Left lobe of liver (tissue), 2 donors: ENCODE measurements at places on chromosomes 3 and 15. TPM values are rescaled to one million over a fixed set of nuclear protein-coding genes. Genes with fewer than 3 reads are reported as not detected.
A peak's percentile ranks its signal among the peaks of the same experiment; 100 is the strongest.

- no peak for DNase-seq
Measured at GRCh38 chr3:60269829-60270266, 981.4 kb downstream of the FHIT start.

GRCh38 chr3:164095279-164095678 is 983.0 kb downstream of the SI start:
- DNase-seq: no peak

DNA sequence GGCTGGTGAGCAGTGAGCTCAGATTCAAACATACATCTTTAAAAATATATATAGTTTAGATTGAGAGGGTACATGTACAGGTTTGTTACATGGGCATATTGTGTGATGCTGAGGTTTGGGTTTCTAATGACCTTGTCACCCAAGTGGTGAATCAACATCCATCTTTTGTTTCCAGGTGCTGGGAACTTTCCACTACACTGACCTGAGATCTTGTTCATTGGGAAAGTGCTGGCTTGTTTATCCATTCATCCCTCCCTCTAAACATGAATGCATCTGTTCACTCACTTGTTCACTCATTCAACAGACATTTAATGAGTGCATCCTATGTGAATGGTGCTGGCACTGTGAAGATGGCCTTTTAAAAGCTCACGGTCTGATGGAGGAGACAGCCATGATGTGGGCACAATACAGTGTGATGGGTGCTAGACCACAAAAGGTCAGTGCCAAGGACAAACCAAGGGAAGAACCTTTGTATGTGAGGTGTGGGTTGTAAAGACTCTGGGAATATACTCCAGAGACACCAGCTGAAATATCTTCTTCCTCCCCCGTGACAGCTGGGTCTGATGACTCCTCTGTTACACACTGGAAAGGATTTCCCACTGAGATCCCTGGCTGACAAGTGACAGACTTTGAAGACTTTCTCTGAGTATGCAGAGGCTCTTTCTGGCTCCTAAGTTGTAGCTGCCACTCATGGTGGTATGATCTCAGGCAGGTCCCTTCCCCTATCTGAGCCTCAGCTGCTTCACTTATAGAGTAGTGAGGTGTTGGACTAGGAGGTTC is 16.2 kb upstream of the ITGA11 start:
- no peak for DNase-seq

DNA sequence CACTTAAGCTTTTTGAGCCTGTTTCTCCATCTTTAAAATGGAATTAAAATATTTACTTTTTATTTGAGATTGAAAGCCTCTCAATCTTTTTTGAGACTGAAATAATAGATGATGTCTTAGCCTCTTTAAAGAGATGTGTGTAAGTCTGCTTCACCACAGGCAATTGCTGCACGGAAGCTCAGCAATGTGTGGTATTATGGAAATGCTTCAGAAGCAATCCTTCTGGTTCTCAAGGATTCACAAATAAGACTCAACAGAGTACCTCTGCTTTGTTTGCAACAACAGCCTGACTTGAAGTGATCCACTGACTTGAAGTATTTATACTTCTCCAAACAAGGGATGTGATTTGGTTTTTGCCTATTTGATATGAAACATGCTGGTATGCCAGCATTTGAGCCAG is 332.0 kb upstream of the RASGRP1 start:
- no peak for DNase-seq

DNA sequence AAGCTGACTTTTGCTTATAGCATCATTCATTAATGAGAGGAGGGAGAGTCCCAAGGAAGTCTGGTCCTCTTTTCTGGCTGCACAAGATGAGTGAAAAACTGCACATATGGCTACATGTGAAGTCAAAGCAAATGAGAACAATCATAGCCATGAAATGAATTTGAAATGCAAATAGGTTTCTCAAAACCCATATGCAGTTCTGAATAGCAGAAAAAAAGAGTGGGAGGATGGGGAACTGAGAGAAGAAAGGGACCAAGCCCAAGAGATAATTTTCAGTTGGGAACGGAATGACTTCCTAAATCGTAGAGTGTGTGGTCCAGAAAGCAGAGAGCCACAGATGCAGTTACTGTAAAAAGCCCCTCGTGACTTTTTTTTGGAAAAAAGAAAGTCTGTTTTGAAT is 66.3 kb downstream of the GTPBP8 start:
- no peak for DNase-seq

GRCh38 chr15:63061975-63062374 is 19.4 kb downstream of the TPM1 start:
- DNase-seq: no peak

GRCh38 chr3:55725681-55726500 is 238.8 kb upstream of the WNT5A start:
- DNase-seq: no peak

DNA sequence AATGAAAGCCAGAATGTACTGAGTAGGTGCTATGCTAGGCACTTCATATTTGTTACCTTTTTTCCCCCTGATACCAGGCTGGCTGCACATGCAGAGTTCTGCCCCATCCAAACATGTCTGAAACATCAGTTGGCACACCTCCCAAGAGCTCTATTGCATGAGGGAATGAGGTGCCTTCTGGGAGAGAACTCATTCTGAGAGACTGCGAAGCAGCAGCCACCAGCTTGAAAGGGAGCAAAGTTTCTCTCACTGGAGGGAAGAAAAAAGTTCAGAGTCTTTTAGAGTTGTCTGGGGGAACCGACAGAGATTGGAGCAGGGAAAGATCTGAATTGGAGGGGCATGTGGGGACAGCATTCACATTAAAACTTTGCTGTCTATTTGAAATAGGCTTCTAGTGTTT is 84.1 kb downstream of the AGBL1 start:
- no peak for DNase-seq

DNA sequence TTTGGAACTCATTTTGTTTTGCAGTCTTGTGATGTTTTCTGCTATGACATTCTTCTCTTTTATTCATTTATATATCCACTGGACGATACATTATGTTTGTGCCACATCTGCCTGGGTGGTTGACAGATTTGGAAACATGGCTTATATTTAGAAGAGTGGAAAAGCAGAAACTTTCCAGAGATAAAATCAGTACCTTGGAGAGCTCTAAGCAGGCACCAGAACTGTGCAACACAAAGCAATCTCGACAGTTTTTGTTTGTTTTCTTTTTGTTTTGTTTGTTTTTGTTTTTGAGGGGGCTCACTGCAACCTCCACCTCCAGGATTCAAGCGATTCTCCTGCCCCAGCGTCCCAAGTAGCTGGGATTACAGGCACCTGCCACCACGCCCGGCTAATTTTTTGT is 45.5 kb downstream of the SYN2 start:
- DNase-seq: no peak

- no peak for DNase-seq
Measured at GRCh38 chr3:185071287-185071800, 81.5 kb downstream of the C3orf70 start.

GRCh38 chr3:150848864-150849263 is 56.4 kb downstream of the MINDY4B start:
- no peak for DNase-seq

DNA sequence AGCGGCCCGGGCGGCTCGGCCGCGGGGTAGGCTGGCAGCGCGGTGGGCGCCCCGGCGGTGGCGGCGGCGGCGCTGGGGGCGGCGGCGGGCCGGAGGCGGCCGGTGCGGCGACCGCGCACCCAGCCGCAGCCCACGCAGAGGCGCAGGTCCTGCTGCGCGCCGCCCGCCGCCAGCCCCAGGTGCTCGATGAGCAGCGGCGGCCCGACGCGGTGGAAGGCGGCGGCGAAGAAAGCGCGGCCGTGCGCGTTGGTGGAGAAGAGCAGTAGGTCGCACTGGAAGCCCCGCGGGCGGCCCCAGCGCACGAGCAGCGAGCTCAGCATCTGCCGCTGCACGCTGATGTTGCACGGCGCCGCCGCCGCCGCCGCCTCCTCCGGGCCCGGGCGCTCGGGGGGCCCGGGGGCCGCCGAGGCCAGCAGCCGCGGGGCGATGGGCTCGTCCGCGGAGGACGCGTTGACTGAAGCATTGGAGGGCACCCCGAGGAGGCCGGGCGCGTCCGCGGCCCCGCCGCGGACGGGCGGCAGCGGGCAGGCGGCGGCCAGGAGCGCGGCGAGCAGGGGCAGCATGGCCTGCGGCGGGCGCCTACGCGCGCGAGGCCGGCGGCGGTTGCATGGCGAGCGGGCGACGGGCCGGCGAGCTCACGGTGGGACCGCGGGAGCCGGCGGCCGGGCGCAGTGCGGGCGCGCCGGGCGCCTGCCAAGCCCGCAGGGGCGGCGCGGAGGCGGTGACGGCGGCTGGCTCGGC is 452 bp downstream of the TMEM158 start:
- DNase-seq: peak; percentile 50

DNA sequence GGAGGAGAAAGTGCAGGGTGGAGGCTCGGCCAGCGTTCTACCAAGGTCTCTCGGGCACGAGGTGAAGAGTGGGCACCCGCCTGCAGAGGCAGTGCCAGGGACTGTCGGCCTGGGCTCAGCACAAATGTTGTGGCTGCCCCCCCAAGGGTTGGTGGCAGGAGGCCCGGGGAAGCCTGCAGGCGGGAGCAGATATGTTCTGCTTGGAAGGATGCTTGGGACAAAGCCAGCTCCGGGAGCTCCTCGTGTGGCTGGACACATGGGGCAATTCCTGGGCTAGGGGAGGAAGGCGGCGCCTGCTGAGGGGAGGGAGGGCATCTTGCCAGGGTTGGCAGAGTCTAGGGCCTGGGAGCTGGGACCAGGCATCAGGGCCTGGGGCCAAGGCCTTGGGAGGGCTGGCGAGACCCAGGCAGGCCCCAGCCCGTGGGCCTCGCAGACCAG is 30.4 kb upstream of the FBLN2 start:
- DNase-seq: no peak

DNA sequence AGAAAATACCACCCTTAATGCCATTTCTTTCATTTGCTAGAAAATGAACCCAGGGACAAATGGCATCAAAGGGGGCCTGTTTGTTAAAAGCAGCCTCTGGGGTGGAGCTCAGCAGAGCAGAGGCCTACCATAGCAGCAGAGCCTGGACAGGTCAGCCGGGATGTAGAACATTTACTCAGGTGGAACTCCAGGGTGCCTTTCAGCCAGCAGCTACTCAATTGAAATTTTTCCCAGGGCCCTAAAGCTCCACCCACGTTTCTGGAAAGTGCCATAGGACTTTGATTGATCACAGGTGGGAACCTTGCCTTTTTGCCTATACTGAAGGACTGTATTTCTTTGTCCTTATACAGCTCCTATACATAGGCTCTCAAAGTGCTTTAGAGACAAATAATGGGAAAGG is 74.5 kb upstream of the C15orf61 start:
- DNase-seq: no peak

CFAP91 gene
- 0.55 TPM for total RNA-seq

CHDH gene
- total RNA-seq: 44.7 TPM

TM4SF18 gene
- total RNA-seq: 1.4 TPM

GOLGA6D gene
- total RNA-seq: 0.45 TPM

APOD gene
- total RNA-seq: 0.25 TPM
